HT-29 (cell line): ENCODE measurements at places on chromosomes 13 and 19.

GRCh38 chr19:51735759-51736449 is 12.1 kb upstream of the HAS1 start:
- DNase-seq: no peak

DNA sequence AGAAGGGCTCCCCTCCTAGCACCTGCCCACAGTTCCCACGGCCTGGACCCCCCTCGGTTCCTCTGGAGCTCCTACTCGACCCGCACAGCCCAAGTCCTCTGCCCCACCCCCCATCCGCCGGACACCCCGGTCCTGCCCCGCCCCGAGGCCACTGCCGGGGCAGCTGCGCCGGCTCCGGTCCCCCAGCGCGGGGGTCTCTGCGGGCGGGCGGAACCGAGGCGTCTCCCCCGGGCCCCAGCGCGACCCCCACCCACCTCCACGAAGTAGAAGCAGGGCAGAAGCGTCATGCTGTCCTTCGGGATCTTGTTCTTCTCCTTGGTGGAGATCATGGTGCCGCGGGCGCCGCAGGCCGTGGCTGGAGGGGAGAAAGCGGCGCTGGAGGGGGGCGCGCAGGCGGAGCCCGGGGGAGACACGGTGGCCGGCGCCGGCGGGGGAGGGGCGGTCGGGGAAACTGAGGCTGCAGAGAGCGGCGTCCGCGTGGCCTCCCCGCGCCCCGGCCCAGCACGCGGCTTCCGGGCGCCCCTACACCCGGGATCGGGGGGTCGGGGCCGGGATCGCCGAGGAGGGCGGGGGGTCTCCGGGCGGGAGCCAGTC is 427 bp downstream of the PLPPR3 start:
- no peak for DNase-seq

DNA sequence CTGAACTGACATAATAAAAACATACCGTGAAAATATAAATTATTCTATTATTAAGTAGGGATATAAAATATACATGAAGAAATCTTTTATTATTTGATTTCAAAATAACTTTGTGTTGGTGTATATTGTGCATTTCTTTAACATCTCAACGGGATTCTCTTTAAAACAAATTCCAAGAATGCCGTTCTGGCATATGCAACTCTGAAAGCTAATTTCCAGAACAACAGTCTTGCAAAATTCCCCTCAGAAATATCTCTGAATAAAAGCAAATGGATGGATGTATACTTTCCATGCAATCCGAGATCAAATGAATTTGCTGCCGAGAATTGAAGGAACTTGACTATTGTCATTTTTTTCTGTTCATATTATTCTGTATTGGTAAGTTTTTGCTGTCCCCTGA is 1579.8 kb downstream of the PCDH9 start:
- no peak for DNase-seq

GRCh38 chr13:95553581-95554385 is 1.3 kb downstream of the CLDN10 start:
- DNase-seq: peak; percentile 73

GRCh38 chr19:33675501-33676124 is 53.9 kb downstream of the CHST8 start:
- DNase-seq: no peak

GRCh38 chr19:55066107-55066709 is 3.3 kb upstream of the RDH13 start:
- peak; percentile 56 for DNase-seq

DNA sequence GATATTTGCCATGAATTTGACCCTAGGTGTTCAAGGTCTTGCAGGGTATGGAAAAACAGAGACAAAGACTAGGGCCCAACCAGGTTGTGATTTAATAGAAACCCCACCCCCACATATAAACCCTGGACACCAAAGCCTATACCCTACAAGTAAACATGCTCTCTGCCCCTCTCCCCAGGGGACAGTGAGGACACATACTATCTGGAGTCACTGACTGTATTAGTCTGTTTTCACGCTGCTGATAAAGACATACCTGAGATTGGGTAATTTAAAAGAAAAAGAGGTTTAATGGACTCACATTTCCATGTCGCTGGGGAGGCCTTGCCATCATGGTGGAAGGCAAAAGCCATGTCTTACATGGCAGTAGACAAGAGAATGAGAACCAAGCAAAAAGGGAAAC is 88.3 kb downstream of the RAP2A start:
- no peak for DNase-seq

DNA sequence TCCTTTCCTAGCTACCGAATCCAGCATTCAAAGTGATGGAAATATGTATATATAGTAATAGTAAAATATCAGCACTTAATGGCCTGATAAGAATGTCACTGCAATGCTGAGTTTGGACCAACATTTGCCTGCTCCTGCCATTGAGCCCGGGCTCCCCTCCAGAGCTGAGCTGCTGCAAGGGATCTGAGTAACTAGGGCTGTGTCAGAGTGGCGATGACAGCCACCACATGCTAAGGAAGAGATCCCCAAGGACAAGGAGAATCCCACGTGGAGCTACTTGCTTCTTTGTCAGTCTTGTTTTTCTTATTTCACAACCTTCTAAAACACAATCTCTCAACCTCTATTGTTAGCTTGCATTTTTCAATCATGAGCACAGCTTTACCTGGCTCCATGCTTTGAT is 19.5 kb upstream of the ALOX5AP start:
- no peak for DNase-seq

GRCh38 chr19:16861834-16862233 is 27.0 kb upstream of the F2RL3 start:
- DNase-seq: no peak

GRCh38 chr13:27489456-27489855 is 39.1 kb upstream of the MTIF3 start:
- no peak for DNase-seq

DNA sequence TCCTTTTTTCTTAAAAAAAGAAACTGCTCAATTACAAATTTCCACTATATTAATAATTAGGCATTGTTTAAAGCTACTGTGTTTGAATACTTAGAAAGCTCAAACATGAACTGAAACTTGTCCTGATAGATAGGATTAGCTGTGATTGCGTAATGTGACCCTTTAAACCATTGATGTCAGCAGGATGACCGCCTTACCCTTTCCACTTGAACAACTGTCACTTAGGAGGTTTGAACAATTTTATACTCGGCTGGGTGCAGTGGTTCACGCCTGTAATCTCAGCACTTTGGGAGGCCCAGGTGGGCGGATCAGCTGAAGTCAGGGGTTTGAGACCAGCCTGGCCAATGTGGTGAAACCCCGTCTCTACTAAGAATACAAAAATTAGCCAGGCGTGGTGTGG is 2.9 kb downstream of the LAMP1 start:
- DNase-seq: no peak

DNA sequence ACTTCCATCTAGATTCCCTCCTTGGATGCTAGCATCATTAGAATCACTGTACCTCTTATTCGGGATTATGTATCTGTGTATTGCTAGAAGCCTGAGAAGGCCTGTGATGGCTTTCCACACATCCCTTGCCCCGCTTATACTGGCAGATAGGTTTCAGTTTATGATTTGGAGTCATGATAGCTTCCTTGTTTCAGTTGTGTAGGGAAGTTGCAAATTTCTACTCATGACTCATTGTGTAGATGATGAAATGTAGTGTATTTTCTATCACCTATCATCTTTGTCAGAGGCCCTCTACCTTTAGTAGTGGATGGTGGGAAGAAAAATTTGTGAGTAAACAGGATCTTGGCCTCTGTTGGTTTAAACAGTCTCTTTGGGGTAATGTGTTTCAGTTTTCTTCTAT is 165.2 kb downstream of the GGACT start:
- DNase-seq: no peak

- no peak for DNase-seq
Observed at GRCh38 chr13:105466376-105466775, 1069.1 kb downstream of the EFNB2 start.

DNA sequence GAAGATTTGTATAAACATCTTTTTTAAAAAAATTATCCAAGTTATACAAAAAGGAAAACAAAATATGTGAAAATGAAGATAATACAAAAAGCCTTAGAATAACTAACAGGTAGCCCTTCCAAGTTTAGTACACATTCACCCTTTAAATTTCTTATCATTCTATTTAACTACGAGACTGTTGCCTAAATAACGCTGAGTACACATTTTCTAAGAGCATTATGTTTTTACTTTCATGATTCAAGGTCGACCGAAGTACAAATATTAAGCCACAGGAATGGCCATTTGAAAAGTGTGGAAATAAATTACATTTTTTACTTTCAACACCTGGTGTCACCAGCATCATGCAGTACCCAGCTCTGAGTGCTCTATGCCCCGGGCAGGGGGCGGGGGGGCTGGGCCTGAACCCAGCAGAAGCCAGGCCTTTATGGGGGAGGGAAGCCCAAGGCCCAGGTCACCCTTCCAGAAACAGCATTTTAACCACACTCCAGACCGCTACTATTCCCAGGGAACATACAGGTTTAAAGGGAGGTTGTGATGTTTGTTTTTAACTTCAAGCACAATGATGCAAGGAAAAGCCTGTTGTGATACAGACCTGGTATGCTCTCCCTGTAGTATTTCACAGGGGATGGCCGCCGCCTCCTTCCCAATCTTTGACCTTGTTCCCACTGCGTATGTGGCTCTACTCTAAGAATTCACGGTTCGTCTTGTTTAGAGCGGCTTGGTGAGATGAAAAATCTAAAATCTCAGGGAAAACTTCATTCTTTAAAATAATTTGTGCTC is 24.0 kb downstream of the GGACT start:
- DNase-seq: no peak

GRCh38 chr13:109151255-109151654 is 521.8 kb downstream of the MYO16 start:
- DNase-seq: no peak

DNA sequence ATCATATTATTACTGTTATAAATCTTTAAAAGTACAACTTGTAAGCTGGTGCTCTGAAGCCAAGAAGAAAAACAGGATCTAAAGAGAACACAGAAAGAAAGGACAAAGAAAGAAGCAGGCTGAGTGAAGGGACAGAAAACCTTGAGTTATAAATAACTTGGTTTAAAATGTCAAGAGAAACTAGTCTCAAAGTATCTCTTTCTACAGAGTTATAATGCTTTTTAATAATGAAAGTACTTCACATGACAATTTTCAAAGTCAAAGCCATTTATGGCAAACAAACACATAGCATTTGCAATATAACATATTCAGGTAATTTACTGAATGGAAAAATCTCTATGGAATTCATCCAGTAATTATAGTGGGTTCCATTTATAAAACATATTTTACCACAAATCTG is 33.4 kb downstream of the CAB39L start:
- no peak for DNase-seq

GRCh38 chr13:94327318-94327717 is 152.2 kb downstream of the DCT start:
- no peak for DNase-seq

DNA sequence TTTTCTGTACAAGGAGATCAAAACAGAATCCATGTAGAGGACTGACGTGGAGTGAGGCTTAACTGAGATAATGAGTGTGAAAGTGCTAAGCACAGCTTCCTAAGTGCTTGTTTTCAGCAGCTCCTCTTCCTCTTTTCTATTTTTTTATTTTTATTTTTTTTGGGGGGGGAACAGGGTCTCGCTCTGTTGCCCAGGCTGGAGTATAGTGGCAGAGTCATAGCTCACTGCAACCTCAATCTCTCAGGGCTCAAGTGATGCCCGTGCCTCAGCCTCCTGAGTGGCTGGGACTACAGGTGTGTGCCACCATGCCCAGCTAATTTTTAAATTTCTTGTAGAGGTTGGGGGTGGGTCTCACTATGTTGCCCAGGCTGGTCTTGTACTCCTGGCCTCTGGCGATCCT is 5.6 kb upstream of the FOSB start:
- DNase-seq: no peak

DNA sequence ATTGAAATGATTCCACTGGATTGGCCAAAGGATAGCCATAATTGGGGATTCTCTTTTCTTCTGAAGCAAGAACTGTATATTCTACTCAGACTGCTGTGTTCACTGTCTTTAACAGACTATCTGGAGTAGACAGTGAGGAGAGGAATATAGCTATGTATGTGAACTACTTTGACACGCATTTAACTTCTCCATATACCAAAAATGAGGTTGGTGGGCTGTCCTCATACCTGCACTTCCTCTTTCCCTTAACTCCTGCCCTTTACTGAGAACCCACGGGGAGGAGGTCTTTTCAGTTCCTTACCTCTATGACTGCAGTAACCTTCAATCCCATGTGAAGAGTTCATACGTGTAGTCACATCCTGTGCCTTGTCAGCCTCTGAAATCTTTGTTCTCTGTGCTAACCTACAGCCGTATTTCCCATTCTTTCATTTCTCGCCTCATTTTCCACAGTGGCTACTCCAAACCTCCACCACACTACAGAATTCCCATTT is 305.8 kb downstream of the MTUS2 start:
- DNase-seq: no peak

GRCh38 chr19:19591133-19591825 is 27.2 kb downstream of the PBX4 start:
- DNase-seq: peak; percentile 57

GRCh38 chr19:23520441-23520840 is 125.2 kb upstream of the ZNF91 start:
- no peak for DNase-seq

DNA sequence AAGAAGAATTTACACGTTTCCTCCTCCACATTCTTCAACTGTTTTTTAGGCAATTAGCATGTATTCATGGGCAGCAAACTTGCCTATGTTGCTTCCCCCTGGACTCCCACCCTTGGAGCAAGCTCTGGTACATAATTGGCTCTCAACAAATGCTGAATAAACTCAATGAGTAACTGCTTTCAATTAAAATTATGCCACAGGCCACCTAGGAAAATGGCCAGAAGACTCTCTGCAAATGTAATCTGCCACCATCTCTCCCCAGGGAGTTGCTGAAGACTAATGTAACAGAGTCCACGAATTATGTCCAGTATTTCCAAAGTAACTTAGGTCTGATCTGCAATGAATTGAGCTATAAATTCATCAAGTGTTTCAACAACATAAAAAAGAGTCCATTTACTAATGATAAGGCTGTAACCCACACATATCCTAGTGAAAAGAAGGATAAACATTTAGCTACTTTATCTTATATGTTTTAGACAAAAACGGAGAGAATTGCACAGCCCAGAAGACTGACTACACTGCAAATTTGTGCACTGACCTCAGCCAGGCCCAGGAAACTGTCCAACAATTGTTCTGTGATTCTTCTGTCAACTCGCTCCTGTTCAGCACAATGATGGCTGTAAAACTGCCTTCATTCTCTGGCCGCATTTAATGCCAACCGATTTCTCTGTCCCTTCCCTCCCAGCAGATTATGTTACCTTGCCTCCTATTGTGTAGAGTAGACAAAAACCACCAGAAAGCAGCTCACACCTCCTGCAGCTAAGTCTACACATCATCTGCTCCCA is 808.6 kb upstream of the ARGLU1 start:
- DNase-seq: no peak

DNA sequence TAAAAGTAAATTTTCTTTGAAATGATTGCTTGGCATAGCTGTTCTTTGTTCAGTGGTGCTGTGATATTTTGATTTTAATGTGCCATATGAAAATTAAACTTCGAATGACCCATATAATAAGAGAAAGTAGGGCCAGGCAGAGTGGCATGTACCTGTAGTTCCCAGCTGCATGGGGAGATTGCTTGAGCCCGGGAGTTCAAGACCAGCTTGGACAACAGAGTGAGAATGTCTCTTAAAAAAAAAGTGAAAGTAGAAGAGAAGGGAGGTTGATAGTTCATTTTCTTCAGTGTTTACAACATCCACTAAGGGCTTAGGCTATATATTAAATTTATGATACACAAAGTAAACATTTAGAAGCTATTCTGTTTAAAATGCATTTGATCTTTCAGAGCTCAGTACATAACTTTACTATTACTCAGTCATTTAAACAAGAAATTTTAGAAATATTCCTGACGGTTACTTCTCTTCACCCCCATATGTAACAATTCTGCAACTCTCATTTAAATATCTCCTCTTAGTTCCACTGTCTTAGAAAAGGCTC is 17.2 kb upstream of the RFC3 start:
- DNase-seq: no peak

- DNase-seq: no peak
Observed at GRCh38 chr19:55276720-55277430, 3.0 kb downstream of the HSPBP1 start.
